ENCODE measurements at places on chromosomes 3 and 15.
A peak's percentile ranks its signal among the peaks of the same experiment; 100 is the strongest.

DNA sequence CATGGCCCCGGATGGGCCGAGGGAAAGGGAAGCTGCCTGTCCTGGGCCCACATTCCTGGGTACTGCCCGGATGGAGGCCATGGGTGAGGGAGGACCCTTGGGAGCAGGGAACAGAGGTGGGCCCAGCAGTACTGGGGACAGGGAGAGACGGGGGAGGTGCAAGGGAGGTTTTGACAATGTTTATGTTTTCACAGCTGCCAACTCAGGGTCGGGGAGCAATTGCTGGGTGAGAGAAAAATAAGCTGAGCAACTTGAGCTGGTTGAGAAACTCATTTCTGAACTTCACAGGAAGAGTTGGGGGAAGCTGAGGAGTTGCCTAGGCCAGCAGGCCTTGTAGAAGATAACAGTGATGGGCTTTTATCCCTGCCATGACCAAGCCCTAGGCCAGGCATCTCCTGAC lies 11.1 kb upstream of the TSPAN3 start:
- DNase-seq: no peak

DNA sequence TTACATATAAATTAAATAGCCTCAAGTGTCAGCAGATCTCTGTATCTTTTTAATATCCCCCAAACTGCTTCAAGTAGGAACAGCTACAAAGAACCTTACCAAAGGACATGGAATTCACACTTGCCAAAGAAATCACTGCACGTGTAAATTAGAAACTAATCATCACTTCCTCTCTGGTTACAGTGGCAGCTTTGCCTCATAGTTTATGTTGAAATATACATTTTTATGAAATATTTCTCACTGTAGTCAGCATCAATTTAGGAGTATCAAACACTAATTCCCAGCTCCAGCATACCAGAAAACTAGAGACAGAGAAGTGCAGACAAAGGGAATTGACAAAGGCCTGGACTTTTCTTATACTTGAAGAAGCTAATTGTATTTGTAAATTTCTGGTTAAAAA lies 260.9 kb downstream of the TIGIT start:
- DNase-seq: no peak

GRCh38 chr3:151107701-151108100 lies 22.2 kb downstream of the MED12L start:
- no peak for DNase-seq

DNA sequence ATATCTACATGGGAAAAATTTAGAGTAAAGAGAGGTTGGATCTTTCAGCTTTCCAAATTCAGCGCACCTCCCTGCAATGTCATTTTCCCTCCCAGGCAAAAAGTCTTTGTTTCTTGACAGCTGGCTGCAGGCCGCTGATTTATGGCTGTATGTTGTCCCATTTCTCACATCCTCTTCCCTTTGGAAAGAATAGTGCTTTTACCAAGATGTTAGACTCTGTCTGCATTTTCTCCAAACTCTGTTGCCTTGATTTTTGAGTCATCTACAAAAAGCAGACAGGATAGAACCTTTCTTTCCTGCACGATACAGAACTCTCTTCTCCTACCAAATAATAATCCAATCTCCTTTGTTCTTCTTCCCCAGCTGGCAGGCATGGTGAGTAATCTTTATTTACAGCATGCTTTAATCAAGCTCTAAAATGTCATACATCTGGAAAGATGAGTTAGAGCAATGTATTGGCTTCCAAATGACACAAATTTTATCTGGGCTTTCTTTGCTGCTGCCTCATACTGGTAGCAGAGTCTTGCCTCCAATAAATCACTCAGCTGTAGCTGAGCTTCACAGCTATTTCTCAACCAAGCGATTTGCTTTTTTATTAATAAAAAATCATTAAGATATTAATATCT lies 101.9 kb downstream of the PIK3R4 start:
- DNase-seq: peak; percentile 7

DNA sequence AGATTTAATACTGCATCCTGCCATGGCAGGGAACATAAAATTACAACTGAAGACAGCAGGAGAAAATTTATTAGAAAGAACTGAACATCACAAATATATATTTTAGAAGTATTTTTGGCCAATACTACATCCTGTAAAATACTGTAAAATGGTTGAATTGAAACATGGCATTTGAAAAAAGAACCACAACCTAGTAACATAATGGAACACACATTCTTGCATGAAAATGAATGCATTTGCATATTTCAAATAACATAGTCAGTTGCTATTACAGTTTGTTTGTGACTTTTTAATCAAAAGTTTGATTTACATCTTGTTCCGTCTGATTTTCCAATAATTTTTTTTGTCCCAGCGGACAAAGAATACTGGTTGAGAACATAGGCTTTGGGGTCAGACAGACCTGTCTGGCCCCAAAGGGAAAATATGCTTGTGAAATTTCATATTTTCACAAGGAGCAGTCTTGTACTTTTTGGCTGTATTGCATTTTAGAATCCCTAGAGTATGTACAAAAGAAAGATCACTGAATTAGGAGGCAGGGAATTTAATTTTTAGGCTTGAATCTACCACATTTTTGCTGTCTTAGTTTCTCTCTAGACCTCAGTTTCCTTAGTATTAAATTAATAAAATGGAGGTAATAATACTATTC lies 268.8 kb downstream of the ADAMTSL3 start:
- DNase-seq: no peak

All from fibroblast of mammary gland (primary cell).